ENCODE measurements at places on chromosomes 12 and 14.

DNA sequence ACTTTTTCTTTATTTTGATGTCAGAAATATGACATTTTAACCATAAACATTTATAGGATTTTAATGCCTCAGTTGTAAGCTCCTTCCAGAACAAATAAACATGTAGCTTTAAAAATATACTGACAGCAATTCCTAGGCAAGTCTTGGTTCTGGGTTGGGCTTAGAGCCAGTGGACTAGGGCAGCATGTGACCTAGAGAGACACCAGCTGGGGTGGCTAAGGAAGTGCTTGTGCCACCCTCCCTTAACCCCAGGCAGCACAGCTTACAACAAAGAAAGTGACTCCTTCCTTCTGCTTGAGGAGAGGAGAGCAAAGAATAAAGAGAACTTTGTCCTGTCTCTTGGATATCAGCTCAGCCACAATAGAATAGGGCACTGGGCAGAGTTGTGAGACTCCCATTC lies 61.6 kb upstream of the KTN1 start:
- no peak for DNase-seq

DNA sequence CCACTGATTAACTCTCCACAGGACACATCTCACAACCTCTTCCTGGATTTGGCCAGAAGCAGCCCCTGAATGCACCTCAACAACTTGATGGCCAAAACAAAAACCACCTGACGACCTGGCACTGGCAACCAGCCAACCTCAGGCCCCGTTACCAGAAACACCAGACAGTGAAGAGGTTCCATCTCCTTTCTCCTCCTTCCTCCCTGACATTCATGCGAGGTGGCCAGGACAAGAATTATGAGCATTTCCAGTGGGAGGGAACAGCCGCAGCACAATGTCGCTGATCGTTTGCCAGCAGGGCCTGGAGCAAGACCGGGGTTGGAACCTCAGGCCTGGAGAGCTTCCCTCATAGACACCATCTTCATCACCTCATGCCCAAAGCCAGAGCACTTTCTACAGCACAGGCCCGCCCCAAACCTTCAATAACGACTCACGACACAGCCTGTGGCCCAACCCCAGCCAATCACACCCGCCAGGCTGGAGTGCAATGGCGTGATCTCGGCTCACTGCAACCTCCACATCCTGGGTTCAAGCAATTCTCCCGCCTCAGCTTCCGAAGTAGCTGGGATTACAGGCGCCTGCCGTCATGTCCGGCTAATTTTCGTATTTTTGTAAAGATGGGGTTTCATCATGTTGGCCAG lies 48.7 kb downstream of the CCDC88C start:
- DNase-seq: no peak

DNA sequence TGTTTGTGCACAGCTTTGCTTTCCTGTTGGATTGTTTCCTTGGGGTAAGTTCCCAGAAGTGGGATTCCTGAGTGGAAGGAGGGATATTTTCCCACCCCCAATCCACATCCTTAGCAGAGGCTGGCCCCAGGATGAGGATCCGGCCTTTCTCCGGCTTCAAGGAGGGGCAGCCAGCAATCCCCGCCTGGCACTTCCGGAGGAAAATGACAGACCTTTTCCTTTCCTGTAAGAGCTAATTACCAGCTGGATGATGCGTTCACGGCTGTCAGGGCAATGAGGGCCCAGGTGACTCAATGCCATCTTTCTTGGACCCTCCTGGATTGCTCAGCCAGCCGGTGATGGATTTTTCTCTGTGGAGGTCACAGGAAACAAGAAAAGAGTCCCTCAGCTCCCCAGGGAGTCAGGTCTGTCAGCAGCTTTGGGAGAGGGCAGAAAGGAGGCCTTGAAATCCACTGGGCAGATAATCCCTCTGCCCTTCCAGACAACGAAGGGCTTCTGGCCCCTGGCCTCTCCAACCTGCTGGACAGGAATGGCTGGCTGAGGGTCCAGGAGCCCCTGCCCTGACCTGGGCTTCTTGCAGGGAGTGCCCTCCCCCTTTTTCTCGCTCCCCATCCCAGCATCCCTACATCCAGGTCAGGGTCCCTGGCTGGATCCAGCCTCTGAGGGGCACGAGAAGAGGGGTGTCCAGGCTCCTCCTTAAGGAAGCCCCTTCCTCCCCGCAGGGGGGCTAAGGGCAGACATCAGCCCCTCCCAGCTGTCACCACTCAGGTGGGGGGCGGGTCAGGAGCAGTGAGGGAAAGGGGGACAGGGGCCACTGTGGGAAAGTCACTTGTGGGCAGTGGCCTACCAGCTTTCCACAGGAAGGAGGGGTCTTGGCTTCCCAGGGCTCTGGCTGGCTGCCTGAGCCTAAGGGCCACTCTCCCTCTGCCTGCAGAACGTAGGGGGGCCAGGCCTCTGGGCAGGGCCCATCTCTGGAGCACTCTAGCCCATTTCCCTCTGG lies 16.1 kb upstream of the CCDC85C start:
- no peak for DNase-seq

GRCh38 chr14:89284333-89285058 lies 132.5 kb downstream of the FOXN3 start:
- DNase-seq: no peak

GRCh38 chr14:63032641-63033040 lies 12.6 kb downstream of the KCNH5 start:
- no peak for DNase-seq

DNA sequence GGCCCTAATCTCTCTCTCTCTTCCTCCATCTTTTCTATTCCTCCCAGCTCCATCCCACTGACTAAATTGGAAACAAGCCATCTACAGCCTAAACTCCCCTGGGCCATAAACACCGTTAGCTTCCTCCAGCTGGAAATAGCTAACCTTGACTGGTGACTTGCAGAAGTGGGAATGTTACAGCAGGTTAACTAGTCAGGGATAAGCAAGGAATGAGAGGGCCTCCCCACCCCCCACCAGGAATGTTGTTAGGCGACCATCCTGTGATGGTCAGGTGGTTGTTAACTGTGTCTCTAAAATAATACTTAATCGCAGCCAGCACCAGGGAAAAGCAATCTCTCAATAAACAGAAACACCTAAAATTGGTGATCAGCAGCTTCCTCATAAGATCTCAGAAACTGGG lies 40.8 kb downstream of the MIS18BP1 start:
- no peak for DNase-seq

DNA sequence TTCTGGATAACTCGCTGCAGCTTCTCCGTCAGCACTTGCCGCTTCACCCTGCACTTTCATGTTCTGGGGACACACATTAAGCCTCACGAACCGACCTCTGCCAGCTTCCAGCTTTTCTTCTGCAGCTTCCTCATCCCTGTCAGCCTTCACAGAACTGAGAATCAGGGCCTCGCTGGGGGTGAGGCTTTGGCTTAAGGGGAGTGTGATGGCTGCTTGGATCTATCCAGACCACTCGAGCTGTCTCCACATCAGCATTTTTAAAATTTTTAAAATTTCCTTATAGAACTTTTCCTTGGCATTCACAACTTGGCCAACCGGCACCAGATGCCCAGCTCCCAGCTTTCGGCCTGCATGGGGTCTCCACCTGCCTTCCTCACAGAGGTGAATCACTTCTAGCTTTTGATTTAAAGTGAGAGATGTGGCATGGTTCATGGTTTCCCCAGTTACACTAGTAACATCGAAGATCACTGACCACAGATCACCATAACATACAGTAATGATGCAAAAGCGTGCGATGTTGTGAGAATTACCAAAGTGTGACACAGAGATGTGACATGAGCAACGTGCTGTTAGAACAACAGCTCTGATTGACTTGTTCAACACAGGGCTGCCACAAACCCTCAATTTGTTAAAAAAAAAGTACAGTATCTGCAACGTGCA lies 139.1 kb upstream of the C14orf180 start:
- no peak for DNase-seq

DNA sequence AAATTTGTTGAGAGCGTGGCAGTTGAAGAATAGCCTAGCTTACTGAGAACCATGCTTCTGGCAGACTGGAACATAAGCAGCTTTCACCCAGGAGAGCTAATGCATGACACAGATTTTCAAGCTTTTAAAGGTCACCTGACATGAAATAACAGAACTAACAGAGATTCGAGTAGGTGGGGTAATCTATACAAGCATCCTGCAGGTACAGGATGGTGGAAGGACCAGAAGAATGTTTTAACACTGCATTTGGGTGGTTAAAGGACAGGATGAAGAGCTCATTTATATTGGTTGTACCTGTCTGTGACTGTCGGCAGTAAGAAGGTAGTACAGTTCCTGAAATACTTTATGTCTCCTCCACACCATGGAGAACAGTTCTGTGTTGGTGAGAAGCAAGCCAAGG lies 8.9 kb downstream of the PELI2 start:
- no peak for DNase-seq

DNA sequence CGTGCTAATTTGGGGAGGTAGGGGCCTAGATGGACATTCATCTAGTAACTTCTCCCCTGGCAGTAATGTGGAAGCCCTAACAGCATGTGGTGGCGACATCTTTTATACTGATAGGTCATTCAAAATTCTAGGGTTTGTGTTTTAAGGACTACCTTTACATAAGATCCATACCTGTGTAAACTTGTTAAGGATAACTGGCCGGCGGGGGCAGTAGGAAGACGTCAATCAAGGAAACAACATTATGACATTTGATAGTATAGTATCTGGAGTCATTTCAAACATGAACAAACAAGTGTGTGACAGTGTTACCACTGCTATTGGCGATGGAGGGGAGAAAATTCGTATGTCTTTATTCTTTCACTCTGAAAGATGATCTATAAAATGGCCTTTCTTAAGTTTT lies 120.0 kb downstream of the TTLL5 start:
- DNase-seq: no peak

All from non-pigmented ciliary epithelial cell (primary cell).